Activated naive CD4-positive, alpha-beta T cell treated with anti-CD3 and anti-CD28 coated beads, Interleukin-2, amount 50 U/mL, for 16 hours (primary cell): ENCODE measurements at places on chromosomes 11 and 22.

- DNase-seq: no peak
Observed at GRCh38 chr22:20246368-20247009, 21.6 kb downstream of the RTN4R start.

GRCh38 chr11:78801161-78801884, 226.7 kb upstream of the NARS2 start:
- DNase-seq: no peak

GRCh38 chr11:20652150-20652806, 17.1 kb upstream of the NELL1 start:
- DNase-seq: no peak

- DNase-seq: no peak
Observed at GRCh38 chr11:46445920-46446771, 54.6 kb upstream of the CHRM4 start.

- no peak for DNase-seq
Observed at GRCh38 chr22:49900441-49901230, 17.6 kb downstream of the ALG12 start.

- DNase-seq: no peak
Observed at GRCh38 chr11:130634961-130635473, 186.6 kb downstream of the ADAMTS15 start.

- DNase-seq: no peak
Observed at GRCh38 chr22:36225333-36225922, 13.9 kb downstream of the APOL2 start.

DNA sequence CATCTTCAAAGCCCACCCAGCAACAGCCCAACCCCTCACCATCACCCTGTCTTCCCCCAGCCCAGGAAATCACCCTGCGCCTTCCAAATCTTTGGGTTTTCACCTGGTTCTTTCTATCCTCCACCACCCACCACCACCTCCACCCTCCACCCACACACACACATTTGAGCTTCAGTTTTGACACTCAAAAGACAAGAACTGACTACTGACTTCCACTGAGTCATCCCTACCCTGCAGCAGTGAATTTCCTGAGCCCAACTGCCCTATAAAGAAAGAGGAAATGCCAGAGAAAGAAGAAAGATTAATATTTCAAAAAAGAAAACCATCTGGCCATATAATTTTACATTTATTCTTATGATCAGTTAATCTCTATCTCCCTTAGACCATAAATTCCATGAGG, 137.5 kb downstream of the CHST1 start:
- DNase-seq: no peak

- DNase-seq: no peak
Observed at GRCh38 chr11:7578276-7578955, 64.6 kb downstream of the PPFIBP2 start.

GRCh38 chr22:22474733-22475132, 33.8 kb downstream of the ZNF280B start:
- no peak for DNase-seq

DNA sequence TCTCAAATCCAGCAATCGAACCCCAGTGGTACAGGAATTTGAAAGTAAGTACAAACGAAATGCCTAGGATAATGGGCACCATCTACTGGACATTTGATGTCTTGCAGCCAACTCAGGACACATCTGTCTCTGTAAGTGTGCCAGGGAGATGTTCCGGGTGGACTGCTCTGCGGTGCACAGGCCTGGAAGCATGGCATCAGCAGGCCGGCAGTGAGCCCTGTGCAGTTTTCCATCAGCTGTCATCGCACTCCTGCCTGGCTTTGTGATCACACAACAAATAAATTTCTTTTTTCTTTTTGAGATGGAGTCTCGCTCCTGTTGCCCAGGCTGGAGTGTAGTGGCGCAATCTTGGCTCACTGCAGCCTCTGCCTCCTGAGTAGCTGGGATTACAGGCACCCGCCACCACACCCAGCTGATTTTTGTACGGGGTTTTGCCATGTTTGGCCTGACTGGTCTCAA, 71.0 kb downstream of the JAM3 start:
- DNase-seq: peak; percentile 36

- no peak for DNase-seq
Observed at GRCh38 chr11:134459246-134460061, 47.4 kb upstream of the B3GAT1 start.

DNA sequence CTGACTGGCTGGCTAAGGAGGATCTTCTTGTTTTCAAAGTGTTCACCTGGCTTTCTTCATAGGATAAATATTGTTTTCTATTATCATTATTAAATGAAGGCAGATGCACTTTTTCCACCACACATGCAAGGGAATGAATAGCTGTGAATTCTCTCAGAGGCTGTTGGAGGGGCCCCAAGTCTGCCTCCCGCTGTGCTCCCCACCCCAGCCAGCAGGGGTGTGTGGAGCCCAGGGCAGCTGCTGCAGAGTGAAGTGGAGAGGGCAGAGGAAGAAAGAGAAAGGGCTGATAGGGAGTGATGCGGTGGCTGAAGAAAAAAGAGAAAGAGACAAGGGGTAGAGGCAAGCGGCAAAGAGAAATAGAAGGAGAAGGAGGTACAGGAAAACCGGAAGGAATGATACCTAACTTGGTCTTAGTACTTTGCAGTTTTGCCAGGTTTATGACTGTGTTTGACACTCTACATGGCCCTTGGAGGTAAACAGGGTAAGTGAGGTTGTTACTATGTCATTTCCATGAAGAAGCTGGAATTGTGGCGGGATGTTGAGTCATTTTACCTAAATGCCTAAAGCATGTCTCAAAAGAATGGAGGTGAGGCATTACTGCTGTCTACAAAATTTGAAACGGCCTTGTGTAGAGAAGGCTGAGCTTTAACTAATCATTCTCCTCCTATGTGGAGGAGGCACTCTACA, 145.7 kb upstream of the B3GAT1 start:
- DNase-seq: no peak
